ENCODE measurements at places on chromosomes 1 and 21.
A peak's percentile ranks its signal among the peaks of the same experiment; 100 is the strongest.

GRCh38 chr1:46277658-46278373 is 25.6 kb downstream of the LRRC41 start:
- DNase-seq: no peak

- DNase-seq: no peak
Measured at GRCh38 chr1:30475201-30475600, 248.2 kb downstream of the MATN1 start.

GRCh38 chr1:26295194-26296138 is 11.0 kb downstream of the UBXN11 start:
- DNase-seq: no peak

DNA sequence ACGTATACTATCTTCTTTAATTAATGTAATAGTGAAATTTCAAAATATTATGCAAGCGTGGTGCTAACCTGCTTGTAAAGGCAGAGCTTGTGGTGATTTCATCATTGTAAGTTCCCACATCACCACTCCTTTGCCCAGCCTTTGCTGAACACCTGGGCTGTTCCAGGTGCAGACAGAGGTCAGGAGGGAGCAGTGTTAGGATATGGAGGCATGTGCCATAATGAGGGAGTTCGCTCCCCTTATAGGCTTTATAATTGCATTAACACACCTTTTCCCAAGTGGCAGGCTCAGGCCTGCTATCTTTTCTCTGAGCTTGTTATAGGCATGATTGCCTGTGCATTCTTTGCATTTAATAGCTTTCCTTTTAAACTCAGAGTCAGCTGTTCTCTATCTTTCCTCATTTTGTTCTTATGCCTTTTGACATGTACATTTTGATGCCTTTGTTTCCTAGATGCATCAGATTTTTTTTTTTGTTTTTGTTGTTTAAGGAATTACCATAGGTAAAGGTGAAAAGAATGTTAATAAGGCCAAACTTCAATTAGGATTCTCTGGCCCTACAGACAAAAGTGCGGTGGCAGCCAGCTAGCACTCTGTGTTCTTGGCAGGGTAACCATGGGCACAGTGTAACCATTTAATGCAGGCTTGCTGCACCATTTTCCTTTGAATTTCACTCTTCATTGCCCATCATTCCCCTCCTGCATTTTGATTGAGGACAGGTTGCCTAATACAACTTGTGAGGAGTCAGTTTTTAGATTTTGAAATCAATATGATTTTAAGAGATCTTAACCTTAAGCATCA is 12.6 kb downstream of the NPL start:
- DNase-seq: no peak

GRCh38 chr1:115164484-115164883 is 75.2 kb upstream of the TSPAN2 start:
- DNase-seq: no peak

- no peak for DNase-seq
Measured at GRCh38 chr1:104467590-104467989, 717.9 kb downstream of the AMY1C start.

DNA sequence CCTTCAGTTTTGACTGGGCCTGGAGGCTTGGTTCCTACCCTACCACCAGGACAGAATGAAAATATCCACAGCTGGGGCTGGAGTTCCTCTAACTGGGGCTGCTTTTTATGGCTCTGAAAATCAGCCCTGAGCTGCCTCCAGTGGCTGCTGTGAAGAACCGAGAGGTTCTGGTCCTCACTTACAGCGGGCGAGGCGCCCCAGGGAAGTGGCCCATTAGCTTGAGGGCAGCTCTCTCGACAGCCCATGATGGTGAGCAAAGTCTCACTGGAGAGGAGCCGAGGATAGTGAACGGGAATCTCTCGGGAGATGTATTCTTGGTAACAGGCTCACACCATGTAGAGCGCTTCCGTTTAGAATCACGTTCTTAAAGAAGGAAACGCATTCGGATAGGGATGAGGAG is 459.7 kb downstream of the KIF26B start:
- no peak for DNase-seq

DNA sequence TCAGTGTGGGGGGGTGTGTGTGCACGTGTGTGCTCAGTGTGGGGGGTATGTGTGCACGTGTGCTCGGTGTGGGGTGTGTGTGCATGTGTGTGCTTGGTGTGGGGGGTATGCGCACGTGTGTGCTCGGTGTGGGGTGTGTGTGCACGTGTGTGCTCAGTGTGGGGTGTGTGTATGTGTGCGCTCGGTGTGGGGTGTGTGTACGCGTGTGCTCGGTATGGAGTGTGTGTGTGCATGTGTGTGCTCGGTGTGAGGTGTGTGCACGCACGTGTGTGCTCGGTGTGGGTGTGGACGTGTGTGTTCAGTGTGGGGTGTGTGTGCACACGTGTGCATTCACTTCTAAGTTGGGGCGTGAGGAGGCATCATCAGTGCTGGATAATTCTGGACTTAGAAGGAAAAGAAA is 77.9 kb downstream of the PRDM16 start:
- DNase-seq: no peak

- DNase-seq: no peak
Measured at GRCh38 chr1:27292106-27292505, 29.9 kb upstream of the TMEM222 start.

GRCh38 chr1:39105061-39105840 is 79.1 kb downstream of the NDUFS5 start:
- DNase-seq: peak; percentile 60

DNA sequence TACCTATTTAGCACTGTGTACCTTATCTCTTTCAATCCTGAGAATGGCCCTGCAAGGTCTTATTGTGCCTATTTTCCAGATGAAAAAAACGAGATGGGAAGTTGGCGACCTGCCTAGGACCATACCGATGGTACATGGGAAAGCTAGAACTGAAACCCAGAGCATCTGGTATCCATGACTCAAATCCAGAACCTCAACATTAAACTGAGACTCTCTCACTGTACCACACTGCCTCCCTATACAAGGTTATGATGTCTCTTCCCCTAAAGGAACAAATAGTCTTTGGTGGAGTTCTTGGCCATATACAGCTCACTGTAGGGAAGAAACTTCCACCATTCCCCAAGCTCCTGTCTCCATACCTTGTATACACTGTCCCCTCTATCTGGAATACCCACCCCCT is 110.7 kb downstream of the TNR start:
- DNase-seq: no peak

GRCh38 chr1:220734571-220735326 is 13.4 kb upstream of the MTARC2 start:
- no peak for DNase-seq

DNA sequence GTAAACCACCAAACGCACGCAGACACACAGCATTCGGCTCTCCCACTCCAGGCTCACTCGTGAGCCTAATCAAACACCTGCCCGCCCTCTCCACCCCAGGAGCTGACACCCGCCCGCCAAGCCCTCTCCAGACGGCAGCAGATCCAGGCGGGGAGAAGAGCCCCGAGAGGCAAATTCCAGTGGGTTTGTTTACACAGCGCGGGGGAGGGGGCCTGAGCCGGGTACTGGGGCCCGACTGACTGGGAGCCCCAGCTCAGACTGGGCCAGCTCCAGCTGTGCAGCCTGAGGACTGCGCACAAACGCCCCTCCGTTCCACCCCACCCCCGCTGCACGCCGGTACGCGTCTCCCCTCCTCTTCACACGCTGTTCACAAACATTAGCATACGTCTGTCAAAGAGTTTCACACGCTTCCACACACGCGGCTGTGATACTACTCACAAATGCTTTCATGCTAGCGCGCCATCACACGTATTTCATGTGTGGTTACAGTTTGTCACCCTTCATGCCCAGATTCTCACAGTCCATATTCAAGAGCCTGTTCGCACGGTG is 1.0 kb upstream of the EFNA1 start:
- peak; percentile 47 for DNase-seq

- DNase-seq: no peak
Measured at GRCh38 chr1:55746710-55747109, 531.5 kb upstream of the USP24 start.

GRCh38 chr1:155003227-155003765 is 694 bp downstream of the ZBTB7B start:
- peak; percentile 35 for DNase-seq

GRCh38 chr1:156993426-156994147 is 52.0 kb downstream of the ARHGEF11 start:
- DNase-seq: no peak

DNA sequence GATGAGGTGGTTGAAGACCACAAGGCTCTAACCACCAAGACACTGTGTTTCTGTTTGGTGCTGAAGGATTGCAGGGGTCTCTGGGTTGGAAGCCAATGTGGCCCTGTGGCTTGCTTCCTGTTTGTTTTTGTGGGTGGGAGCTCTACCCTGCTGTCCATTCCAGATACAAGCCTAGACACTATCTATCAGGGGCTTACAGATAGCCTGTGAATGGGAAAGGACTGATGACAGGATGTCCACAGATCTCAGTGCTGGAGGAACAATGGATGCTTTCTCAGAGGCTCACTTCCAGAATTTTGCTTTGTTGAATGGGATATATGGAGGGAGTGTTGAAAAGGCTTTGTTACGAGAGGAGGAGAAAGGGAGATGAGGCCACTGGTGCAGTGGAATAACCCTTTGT is 69.7 kb downstream of the NOS1AP start:
- no peak for DNase-seq

DNA sequence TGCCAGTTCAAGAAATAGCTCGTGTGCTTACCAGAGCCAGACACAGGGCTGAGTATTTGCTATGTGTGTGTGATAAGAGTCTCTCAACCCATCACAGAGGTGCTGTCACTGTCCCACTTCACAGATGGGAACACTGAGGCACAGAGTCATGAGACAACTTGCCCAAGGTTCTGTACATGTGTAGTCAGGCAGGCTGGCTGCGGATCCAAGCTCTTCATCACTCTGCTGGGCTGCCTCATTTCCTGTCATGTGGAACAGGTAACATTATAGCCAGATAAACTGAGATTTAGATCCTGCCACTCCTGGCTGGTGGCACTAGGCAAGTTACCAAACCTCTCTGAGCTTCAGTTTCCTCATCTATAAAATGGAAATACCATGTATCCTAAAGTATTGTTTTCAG is 77.8 kb downstream of the ITPKB start:
- no peak for DNase-seq

GRCh38 chr1:153933430-153933829 is 10.7 kb upstream of the GATAD2B start:
- DNase-seq: no peak

GRCh38 chr21:41808846-41809245 is 42.0 kb upstream of the RIPK4 start:
- no peak for DNase-seq

DNA sequence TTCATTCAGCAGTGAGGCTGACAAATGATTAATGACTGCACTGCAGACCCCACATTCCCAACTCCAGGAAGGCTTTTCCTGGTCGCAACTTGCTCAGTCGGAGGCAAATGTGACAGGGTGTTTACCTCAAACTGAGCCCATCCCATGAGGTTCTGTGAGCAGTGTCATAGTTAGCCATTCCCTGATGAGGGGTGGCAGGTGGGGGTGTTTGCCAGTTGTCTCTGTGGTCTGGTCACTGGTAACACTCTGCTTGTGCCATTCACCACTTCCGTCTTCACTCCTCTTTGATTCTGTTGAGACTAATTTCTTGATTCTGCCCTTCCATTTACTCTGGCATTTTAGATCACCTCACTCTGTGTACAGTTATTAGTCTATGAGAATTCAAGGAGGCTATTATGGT is 73.5 kb downstream of the NOS1AP start:
- no peak for DNase-seq

DNA sequence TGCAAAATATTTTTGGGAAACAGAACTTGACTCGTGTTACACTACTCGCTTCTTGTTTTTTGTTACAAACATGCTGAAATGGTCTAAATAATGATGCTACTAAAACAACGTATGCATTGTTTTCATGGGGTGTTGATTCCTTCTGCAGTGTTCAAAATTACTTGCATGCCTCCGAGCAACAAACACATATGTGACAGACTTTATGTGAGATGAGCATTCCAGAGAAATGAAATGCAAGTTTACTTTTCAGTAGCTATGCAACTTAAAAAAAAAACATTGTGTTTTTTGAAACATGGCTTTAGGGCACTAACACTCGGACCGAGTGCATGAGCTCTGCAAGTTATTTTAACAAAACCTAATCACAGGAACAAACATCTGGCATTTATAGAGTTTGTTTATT is 84.8 kb downstream of the CAMTA1 start:
- no peak for DNase-seq

DNA sequence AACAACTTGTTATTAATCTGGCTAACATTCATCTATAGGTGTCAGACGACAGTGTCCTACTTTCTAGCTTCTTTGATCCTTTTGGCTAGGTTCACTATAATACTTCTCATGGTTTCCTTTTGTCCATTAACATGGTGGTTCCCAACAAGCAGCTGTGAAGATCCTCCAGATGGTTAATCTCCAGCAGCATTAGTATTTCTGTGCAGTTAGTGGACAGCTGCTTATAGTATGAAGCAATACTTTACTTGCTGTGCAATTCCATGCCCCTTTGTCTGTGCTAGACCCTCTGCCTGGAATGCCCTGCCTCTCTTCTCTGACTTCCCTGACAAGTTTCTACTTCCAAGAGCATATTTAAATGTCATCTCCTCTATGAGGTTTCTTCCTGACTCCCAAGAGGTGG is 41.7 kb upstream of the ARHGAP29 start:
- no peak for DNase-seq

DNA sequence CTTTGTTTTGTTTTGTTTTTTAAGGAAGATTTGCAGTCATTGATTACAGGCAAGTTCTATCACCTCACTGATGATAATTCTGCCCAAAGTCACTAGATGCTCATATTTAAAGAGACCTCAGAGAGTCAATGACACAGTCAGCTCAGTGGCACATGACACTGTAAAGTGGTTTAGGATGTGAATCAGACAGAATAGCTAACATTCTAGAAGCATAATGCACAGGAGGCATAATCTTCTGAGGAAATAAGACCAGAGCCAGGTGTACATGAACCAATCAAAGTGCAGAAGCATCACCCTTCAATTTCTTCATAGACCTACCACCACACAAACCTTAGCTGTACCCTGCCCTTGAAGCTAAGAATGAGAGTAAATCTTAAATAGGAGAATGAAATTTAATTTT is 268.5 kb downstream of the BRINP2 start:
- no peak for DNase-seq

DNA sequence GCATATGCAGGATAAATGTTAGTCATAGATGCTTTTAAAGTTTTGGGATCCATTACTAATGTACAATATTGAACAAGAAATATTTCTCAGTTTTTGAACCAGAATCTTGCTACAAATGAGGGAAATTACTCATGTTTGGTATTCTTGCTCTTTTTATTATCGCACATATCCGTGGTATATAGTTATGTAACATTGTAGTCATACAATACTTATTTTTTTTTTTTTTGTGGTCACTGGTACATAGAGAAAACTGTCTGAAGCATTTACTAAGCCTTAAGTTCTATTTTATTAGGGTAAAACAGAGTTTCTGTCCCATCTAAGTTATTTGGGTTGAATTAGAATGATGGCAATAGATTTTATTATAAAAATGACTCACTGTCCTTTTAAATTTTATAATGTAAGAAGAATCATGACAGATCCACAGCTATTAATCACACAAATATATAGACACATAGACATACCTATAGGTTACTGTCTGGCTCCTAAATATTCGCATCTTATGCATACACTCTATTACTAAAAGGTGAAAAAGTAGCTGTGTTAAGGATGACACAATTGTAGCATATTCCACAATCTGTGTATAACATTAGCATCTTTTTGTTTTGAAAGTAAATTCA is 18.0 kb upstream of the PRKAA2 start:
- no peak for DNase-seq

GRCh38 chr1:85230305-85230977 is 29.0 kb downstream of the C1orf52 start:
- DNase-seq: no peak
